ENCODE measurements at places on chromosomes 4 and X.

DNA sequence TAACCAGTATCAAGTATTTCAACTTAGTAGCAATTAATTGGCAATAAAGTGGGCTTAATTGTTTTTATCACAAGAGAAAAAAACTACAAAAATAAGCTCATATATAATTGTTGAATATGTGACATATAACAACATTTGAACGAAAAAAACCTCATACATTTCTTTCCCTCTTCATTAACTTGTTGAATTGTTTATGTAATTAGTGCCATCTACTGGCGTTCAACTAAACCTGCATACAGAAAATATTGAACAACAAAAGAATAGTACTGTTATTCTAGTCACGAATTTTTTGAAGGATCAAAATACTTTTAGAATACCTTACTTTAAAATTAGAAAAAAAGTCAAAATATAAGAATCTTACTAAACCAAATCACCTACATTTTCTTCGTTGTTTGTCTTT lies 586.5 kb upstream of the FTHL17 start:
- DNase-seq: no peak

DNA sequence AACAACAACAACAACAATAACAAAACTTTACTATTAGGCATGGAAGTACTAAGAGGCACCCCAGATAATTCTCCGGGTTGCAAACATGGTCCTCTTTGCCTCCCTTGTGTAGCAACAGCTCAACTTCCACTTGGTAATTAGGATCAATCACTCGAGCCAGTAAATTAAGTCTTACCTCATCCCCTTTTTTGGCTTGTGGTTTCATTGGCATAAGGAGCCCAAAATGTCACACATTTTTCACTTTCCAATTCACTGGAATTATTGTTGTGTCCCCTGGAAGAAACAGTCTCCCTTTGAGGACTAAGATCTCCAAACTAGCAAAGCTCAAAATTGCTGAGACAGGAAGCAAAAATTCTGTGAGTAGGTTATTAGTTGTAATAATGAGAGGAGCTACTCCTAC lies 49.2 kb upstream of the HSD17B10 start:
- no peak for DNase-seq

- DNase-seq: no peak
These were observed 59.8 kb downstream of the CASK start for GRCh38 chrX:41863343-41864203.

- DNase-seq: no peak
These were observed 1.6 kb downstream of the OTUD4 start for GRCh38 chr4:145178740-145179280.

DNA sequence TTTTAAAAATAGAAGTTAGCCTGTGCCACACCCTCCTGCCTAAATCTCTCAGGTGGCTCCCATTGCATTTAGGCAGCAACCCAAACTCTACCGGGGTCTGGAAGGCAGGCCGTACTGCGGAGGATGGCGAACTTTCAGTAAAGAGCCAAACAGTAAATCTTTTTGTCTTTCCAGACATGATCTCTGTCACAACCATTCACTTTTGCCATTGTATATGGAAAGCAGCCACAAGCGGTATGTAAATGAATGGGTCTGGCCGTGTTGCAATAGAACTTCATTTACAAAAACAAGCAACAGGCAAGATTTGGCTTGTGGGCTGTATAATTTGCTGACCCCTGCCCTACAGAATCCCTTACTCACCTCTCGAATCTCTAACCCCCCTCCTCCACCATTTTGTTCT lies 3.3 kb downstream of the RADX start:
- DNase-seq: no peak

All from stimulated activated CD8-positive, alpha-beta memory T cell treated with anti-CD3 and anti-CD28 coated beads, Interleukin-4, amount 100 ng/mL, for 4 hours (primary cell).